ENCODE measurements at places on chromosomes 1 and 21. TPM values are rescaled to one million over a fixed set of nuclear protein-coding genes. Genes with fewer than 3 reads are reported as not detected.

DNA sequence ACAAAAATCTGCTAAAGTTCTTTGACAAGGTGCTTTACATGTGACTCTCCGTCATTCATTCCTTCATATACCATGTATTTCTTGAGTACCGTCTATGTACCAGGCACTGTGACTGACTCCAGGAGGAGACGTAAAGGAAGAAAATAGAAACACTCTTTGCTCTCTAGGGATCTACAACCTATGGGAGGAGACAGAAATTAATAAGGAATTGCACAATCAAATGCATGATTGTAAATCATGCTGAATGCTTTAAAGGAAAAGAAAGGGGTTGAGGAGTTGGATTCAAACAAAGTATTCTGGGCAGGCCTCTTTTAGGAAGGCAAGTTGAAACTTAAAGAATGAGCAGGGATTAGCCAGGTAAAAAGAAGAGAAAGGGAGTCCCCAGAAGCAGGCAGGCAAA lies 239.1 kb upstream of the FGGY start:
- peaks cover 8% of the 10 kb centered on the region for H3K27me3 ChIP-seq
- DNase-seq = no peak
- peaks cover 28% of the 10 kb centered on the region for H3K4me1 ChIP-seq
- H3K36me3 ChIP-seq = peaks cover 4% of the 10 kb centered on the region

- DNase-seq = no peak
- H3K27ac ChIP-seq = no peak overlapping the region
- H3K4me1 ChIP-seq = no peaks in the 10 kb centered on the region
- H3K4me3 ChIP-seq = no peak overlapping the region
- no peaks in the 10 kb centered on the region for H3K36me3 ChIP-seq
Measured at GRCh38 chr1:166915042-166915441, 39.0 kb upstream of the TADA1 start.

DNA sequence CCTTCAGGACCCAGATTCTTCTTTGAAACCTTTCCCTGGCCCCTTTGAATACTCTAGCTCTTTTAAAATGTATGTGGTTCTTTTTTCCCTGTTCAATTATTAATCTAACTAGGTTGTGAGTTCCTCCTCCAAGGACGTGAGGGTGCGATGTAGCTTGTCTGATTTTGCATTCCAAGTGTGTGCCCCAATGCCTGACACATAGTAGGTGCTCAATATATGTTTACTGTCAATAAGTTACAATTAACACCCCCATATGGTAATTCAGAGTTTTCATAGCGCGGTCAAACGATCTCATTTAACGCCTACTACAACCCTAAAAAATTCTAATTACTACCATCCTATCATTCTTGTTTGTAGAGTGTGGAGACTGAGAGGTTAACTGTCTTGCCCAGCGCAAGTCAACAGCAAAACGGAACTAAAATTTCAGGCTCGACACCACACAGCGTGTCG lies 482 bp upstream of the MTR start:
- peak overlapping the region; percentile 76 for H3K27ac ChIP-seq
- no peaks in the 10 kb centered on the region for H3K36me3 ChIP-seq
- peak overlapping the region; percentile 96 for H3K4me3 ChIP-seq
- no peaks in the 10 kb centered on the region for H3K27me3 ChIP-seq
- DNase-seq = no peak
- peaks cover 10% of the 10 kb centered on the region for H3K4me1 ChIP-seq

ZBTB37 gene
- 10.1 TPM for total RNA-seq

Data from endothelial cell (in vitro differentiated cells).